ENCODE measurements at places on chromosomes 16 and 17.

GRCh38 chr16:60279061-60279665 is 1545.0 kb upstream of the GOT2 start:
- DNase-seq: no peak

DNA sequence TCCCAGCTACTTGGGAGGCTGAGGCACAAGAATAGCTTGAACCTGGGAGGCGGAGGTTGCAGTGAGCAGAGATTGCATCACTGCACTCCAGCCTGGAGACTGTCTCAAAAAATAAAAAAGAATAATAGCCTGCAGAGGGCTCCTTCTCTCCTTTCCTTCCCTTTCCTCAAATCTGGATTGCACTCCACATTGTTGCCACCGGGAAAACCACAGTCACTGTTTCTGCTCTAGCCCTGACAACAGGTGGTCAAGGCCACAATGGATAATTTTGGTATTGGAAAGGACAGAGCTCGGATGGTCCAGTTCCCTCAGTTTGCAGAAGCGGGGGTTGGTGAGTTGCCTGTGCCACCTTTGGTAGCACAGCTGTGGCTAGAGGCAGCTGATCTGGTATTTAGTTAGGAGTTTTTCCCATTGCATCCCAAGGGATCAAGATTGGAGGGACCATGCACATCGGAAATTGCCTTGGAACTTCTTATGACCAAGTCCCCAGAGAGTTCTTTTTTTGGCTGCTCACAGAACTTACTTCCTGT is 44.7 kb upstream of the PRSS54 start:
- DNase-seq: no peak

DNA sequence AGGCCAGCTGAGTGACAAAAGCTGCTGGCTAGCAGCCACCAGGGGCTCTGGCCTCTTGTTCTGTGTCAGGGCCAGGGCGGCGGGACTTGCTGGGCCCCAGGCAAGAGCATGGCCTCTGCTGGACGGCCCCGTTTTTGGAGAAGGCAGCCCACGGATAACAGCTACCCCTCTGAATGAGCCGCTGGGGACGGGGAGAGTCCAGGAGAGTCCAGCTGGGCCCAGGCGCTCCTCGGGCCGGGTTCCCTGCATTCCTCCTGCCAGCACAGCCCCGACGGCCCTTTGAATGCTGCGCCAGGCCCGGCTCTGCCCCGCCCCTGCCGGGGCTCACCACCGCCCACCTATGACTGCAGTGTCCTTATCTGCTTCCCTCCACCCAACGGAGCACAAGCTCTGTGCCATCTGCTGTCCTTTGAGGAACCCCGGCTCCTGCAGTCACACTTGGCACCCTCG is 33.4 kb downstream of the SLC7A5 start:
- no peak for DNase-seq

DNA sequence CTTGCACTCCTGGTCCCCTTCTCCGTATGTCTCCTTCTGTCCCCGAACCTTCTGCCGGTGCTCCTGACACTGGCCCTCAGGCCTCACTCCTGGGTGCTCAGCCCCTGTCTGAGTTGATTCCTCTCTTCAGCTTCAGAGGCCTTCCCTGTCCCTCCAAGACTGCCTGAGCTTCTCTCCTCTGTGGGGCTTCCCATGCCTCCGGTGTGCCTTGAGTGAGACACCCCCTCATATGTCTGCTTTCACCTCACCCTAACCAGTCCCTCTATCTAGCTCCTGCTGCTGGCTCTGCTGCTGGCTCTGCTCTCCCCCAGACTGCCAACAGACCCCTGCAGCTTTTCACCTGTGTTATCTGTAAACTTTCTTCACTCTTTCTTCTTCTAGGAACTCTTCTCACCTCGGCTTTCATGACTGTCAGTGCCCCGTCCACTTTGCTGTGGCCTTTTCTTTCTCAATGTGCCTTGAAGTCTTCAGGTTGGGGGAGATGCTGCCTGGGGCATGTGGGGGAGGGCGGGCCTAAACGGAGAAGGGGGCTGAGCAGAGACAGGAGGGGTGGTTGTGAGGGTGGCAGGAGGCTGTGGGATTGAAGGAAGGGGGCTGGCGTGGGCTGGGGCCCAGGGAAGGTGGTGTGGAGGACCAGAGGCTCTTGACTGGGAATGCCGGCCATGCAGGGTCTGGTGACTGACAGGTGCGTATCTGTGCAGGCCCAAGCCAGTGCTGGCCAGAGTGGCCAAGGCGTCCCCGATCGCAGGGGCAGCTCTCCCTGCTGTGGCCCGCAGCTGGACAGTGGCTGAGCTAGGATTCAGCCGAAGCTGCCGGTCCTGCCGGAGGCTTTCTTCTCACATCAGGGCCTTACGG is 81.3 kb downstream of the METRNL start:
- no peak for DNase-seq

- no peak for DNase-seq
Measured at GRCh38 chr16:10929853-10930754, 12.2 kb downstream of the DEXI start.

DNA sequence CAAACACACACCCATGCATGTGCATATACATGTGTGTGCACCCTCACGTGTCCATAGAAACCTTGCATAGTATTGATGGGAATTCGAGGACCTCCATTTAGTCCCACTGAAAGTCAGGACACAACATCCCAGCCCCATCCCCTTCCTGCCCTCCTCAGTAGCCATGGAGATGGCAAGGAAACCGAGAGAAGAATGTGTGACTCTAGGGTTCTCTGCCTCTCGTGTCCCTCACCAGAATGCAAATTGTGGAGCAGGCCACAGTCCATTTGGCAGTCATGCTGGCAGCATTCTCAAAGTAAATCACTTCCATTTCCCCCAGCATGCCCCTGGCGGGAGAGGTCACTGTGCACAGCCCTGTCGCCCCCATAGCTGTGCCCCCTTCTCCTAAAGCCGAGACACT is 141.1 kb downstream of the MSI2 start:
- DNase-seq: no peak

GRCh38 chr16:55350984-55351383 is 27.0 kb downstream of the IRX6 start:
- DNase-seq: no peak

DNA sequence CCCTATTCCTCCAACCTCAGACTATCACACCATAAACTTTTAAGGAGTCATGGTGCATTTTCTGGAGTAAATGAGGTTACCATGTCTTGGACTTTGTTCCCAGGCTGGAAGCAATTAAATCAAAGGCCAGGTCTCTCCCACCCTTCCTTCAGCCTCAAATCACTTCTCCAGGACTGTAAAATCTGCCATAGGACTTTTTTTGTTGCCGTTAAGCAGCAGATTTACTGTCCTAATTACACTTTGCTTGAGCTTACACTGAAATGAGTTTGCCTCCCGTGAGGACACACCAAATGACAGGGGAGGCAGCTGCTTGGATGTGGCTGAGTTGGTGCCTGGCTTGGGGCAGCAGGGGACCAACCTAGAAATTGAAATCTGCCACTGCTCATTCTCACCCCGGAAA is 14.7 kb downstream of the DCAKD start:
- no peak for DNase-seq

GRCh38 chr17:13030056-13030455 is 12.2 kb upstream of the ELAC2 start:
- no peak for DNase-seq

GRCh38 chr16:1300664-1301476 is 8.6 kb upstream of the UBE2I start:
- peak; percentile 21 for DNase-seq

DNA sequence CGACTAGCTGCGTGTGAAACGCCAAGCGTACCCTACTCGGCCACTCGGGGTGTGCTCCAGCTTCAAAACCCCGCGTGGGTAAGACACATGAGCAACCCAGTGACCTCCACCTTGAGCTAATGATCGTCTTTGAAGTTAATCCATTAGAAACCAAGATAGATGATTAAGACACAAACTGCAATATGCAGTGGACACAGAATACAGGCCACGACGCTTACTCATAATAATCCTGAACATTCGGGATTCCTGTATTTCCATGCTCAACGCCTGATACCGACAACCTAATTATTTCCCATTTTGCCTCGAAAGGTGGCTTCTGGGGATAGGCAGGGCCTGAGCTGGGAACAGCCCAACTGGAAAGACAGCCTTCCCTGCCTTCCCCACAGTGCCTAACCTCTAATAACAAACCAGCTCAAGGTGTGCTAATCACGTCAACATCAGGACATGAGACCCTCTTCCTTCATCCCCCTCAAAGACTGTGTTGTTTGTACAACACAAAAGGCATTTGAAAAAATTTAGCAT is 504 bp upstream of the COPRS start:
- no peak for DNase-seq

DNA sequence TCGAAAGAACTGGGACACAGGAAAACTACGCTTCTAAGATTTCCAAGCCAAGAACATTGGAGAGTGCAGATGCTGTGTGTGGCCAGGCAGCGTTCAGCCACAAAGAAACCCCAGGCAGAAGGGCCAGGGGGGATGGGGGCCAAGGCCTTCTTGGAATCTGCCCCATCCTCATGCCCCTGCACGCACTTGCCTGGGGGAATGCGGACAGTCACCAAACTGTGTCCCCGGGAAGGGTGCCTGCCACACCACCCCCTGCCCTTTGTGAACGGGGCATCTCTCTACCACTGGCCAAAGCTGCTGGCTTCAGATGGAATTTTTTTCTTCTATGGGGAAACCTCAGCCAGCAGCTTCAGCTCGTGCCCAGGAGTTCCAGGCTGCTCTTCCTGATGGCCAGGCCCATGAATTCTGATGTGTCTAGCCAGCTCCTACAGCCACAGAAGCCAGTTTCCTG is 32.0 kb upstream of the DNAH17 start:
- no peak for DNase-seq

GRCh38 chr17:17609121-17609520 is 17.6 kb upstream of the PEMT start:
- no peak for DNase-seq

- no peak for DNase-seq
Measured at GRCh38 chr17:50881182-50881581, 15.0 kb upstream of the TOB1 start.

DNA sequence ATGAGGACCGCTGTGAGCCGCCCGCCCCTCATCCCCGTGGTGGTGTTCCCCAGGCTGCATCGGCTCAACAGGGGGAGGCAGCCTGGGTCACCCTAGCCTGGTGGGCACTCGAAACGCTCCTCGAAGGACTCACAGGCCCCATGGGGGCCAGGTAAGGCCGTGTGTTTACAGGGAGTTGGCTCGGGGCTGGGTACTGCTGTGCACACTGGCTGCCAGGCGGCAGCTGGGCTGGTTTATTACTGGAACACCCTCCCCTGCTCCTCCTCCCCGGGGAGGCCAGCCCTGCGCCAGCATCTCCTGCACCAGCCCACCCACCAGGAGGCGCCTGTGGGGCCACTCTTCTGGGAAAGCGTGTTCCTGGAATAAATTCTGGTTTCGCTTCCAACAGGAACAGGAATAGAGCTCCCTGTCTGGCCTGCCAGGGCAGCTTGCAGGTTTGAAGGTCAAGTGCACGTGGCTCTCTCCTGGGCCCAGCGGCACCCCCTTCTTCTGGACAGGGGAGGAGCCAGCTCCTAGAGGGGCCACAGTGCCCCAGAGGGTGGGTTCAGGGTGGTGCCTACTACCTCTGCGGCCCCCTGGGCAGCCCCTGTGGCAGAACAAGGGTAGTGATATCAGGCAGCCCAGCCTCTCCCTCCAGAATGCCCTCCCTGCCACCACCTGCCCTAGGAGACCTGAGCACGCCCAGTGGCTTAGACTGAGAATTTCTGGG is 11.3 kb downstream of the MCRIP1 start:
- no peak for DNase-seq

GRCh38 chr16:64174327-64174726 is 947.5 kb downstream of the CDH11 start:
- no peak for DNase-seq

- DNase-seq: no peak
Measured at GRCh38 chr16:81542609-81543570, 98.3 kb downstream of the CMIP start.

DNA sequence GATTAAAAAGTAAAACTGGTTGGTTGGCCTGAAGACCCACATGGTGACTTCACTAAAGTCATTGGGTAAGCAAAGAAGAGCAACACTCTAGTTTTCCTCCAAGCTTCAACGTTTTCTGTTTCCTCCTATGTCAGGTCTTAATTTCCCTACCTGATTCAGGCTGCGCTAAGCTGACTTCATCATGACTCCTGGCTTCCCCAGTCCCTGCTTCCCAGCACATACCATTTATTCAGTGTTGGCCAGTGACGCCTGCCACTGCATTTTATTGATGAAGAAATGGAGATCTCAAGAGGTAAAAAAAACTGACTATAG is 645.3 kb downstream of the WWOX start:
- no peak for DNase-seq

- DNase-seq: no peak
Measured at GRCh38 chr17:32903774-32904673, 23.9 kb upstream of the TMEM98 start.

- no peak for DNase-seq
Measured at GRCh38 chr17:57940231-57940630, 15.0 kb downstream of the CUEDC1 start.

Measured in bone marrow (tissue), 2 donors.